ENCODE measurements at places on chromosomes 6 and 20.

GRCh38 chr6:131688286-131688685 lies 12.9 kb downstream of the OR2A4 start:
- peak; percentile 7 for DNase-seq

- DNase-seq: no peak
Measured at GRCh38 chr6:156944412-156944811, 167.2 kb downstream of the ARID1B start.

- DNase-seq: no peak
Measured at GRCh38 chr6:157603971-157604370, 219.1 kb upstream of the SNX9 start.

- DNase-seq: no peak
Measured at GRCh38 chr6:154689493-154690255, 43.5 kb upstream of the SCAF8 start.

GRCh38 chr6:23775127-23775526 lies 350.9 kb upstream of the NRSN1 start:
- DNase-seq: no peak

DNA sequence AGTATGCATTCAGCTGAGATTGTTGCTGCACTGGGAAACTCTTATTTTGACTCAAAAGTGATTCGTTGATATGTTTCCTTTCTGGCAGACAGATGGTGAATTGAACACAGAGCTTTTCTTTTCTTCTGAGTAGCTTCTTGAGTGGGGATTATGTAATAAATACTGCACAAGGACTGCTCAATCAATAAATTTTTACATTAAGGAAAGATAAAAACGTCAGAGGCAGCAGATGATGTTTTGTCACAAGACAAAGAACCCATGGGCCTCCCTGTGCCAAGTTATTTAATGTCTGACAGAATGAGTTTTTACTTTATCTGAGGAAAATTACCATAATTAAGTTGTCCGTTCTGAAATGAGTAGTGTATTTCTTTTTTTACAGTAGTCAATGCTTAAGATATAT lies 460.3 kb downstream of the UTRN start:
- DNase-seq: no peak

- DNase-seq: no peak
Measured at GRCh38 chr20:62590309-62591121, 51.8 kb upstream of the SLCO4A1 start.

DNA sequence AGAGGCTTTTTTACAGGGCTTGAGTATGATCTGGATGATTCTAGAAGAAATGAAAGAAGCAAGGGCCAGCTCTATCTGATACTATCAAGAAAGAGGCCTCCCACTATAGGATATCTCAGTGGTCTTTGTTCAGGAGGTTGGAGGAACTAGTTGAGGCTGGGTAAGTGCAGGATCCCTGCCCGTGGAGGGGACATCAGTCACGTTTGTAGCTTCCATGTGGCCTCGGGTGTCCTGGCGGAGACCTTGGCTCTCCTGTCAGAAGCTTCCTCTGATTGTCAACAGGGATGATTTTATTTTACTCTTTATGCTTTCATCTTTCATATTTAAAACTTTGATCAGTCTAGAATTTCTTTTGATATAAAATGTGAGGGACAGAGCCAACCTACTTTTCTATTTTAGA lies 86.6 kb downstream of the PHACTR3 start:
- no peak for DNase-seq

DNA sequence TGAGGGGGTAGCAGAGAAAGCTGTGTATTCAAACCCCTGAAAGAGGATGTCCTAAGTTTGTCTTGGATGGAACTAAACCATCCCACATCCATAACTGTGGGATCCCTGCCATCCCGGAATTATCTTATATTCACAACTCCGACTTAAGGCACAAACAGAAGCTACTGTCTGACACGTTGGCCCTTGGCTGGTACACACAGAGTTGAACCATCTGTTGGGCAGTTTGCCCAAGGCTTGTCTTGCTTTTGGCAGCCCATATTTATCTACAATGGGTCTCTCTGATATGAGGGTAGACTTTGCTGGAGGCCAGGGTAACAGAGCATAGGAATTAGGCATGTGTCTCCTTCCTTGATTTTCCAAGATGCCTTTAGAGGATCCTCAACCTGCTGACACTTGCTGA lies 116.6 kb upstream of the PROKR2 start:
- no peak for DNase-seq

DNA sequence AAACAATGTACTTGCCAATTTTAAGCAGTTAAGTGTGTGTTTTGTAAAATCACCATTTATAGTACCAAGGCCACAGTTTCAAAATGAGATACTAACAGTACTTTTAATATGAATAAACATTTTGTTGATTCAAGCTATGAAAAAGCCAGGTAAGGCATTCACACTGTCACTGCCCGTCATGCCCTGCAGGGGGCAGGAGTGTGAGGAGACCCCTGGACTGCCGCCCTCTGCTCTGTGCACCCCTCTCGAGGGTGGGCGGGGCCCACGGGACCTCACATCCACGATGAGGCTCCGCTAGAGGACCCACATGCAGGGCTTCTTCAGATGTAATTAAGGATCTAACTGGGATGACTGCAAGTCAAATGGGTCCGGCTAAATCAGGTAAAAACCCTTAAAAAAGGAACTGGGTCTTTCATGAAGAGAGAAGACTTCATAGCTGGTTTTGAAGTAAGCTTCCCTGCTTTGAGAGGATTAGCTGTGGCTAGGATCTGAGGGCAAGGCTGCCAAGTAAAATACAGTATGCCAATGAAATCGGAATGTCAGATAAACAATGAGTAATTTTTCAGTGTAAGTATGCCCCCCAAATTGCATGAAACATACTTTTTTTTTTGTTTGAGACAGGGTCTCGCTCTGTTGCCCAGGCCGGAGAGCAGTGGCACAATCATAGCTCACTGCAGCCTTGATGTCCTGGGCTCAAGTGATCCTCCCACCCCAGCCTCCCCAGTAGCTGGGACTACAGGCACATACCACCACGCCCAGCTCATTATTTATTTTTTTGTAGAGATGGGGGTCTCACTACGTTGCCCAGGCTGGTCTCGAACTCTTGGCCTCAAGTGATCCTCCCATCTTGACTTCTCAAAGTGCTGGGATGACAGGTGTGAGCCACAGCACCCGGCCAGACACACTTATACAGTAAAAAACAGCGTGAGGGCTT lies 18.7 kb downstream of the DIDO1 start:
- DNase-seq: peak; percentile 68

DNA sequence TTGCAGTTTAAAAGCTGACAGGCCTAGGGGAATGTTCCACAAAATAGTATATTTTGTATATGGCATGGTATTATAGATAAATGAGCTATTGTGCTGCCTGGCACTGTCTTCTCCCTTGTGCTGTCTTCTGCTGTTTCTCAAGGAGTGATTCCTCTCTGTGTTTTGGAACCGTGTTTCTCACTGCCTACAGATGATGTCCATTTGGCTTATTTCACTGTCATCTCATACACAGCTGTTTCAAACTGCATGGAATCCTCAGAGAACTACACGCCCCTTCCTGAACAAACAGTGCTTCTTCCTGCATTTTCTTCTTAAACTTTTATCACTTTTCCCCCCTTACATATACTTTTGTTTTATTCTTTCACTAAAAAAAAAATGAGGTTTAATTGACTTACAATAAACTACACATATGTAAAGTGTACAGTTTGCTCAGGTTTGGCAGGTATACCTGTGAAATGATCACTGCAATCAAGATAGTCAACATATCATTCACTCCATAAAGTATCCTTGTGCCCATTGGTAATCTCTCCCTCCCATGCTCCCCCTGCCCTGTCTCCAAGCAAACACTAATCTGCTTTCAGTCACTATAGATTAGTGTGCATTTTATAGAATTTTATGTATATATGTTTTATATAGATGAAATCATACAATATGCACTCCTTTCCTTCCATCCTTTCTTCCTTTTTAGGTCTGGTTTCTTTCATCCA lies 43.0 kb downstream of the CBFA2T2 start:
- no peak for DNase-seq

DNA sequence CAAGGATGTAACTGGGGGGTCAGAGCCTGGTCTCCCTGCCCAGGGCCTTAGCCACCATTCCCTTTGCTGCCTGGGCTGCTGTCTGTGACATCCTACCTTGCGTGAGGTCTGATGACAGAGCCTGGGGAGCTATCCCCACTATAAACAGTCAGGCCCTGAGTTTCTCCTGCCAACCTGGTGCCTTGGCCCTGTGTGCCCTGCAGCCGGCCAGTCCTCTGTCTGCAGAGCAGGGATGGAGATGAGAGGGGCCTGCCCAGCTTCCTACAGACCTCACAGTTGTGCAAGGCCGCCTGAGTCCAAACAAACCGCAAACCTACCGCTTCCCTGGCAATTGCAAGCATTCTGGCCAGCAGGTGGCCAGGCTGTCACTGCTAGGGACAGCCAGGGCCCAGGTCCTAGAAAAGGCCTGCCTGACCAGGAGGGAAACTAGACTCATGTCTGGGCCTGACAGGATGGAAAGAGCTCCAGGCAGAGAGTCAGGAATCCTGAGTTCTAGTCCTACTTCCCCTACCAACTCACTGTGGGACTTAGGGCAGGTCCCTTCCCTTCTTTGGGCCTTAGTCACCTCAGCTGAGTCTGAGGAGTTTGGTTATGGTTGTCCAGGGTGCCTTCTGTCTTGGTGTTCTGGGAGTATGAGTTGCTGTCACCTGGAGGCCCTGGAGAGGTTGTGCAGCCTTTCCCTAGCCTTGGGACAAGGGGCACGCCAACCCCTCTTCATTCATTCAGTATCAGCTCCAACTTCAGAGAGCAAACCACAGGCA lies 86.2 kb downstream of the VEGFA start:
- DNase-seq: no peak

DNA sequence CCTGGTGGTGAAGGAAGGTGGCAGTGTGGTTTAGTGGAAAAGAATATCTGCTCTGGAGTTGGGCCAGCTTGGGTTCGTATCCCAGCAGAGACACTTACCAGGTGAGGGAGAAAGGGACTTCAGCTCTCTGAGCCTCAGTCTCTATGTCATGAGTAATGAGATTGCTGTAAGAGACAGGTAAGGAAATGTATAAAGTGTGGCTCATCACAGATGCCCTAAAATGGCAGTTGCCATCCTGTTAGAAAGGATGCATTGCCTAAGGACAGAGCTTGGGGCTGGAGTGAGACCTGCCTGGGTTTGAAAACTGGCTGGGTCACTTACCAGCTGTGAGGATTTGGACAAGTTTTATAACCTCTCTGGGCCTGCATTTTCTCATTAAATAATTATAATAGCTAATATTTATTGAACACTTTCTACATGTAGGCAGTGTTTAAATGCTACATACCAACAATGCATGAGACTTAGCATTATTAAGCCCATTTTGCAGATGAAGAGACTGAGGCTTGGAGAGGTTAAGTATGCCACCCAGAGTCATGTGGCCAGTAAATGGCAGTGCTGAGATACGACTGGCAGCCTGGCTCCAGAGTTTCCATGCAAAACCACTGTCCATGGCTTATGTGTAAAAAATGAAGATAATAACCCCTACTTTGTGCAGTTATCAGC lies 157.0 kb downstream of the SOBP start:
- DNase-seq: no peak

GRCh38 chr6:43142101-43142500 lies 29.0 kb upstream of the SRF start:
- DNase-seq: peak; percentile 77

DNA sequence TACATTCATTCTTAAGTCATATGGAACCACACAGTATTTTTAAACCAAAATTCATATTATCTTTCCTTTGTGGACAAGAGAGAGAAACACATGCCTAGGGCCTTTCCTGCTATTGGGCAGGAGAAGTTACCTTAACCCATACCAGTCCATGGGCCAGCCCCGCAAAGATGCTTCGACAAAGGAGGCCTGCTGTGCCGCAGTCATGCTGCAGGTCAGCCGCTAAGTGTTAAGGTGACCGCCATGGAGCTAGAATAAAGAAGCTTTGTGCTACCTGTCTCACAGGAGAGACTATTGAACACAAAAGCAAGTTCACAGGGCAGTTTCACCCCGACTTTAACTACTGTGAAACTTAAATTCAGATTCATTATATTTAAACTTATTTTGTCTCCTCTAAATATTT lies 62.3 kb upstream of the TMEM181 start:
- DNase-seq: no peak

DNA sequence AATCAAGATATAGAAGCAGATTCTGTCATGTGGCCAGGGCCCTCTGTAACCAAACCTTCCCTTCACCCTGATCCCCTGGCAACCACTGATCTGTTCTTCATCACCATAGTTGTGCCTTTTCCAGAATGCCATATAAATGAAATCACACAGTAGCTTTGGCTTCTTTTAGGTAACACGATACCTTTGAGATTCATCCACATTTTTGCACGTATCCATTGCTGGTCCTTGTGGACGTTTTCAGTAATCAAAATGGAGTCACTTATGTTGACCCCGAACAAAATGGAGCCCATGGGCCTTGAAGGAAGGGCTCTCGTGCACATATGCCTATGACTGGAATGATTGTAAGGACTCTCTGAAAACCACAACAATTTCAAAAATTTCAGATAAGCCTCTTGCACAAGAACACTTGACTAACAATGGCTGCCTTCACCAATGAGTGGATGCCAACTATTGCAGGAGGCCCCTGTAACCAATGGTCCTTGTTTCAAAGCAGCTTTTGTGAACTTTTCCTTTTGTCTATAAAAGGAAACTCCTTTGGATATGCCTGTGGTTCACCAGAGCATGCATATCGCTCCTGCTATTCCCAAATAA lies 84.3 kb upstream of the RALY start:
- no peak for DNase-seq

- no peak for DNase-seq
Measured at GRCh38 chr6:70412252-70413113, 825 bp upstream of the FAM135A start.

- no peak for DNase-seq
Measured at GRCh38 chr6:3635482-3635881, 116.0 kb downstream of the PXDC1 start.

DNA sequence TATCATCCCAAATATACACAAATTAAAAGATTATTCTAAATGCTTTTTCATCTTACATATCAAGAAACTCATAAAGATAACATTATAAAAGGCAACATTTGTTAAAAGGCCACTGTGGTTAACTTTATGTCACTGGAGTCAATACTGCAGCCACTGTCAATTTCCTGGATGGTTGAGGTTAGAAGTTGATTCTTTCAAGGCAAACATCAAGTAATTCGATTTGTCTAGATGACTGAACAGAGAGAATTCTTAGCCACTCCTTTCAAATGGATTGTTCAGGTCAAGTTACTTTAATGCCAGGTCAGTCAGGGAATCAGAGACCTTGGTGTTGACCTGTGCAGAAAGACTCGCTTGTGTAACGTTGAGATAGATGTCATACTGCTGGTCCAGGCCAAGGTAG lies 44.4 kb upstream of the SIM1 start:
- no peak for DNase-seq

- DNase-seq: no peak
Measured at GRCh38 chr6:7674291-7674690, 51.6 kb upstream of the BMP6 start.

GRCh38 chr6:96659084-96659845 lies 96.3 kb downstream of the FHL5 start:
- no peak for DNase-seq

- DNase-seq: peak; percentile 84
Measured at GRCh38 chr20:46174469-46175126, 56.5 kb downstream of the CD40 start.

DNA sequence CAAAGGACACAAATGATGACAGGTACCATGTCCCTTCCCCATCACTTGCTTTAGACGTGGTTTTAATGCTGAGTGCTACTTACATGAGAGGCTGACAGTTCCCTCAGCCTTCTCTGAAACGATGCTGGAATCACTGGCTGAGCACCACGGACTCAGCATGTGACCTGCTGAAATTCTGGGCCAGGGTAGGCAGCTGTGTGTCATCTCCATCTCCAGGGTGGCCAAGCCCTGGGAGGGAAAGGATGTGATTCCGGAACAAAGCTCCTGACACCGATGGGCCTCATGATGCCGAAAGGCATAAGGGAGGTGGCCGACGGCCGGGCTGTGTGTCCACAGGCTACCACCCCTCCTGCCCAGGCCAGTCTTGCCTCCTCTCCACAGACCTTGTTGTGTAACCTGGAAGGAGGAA lies 184.3 kb upstream of the CST7 start:
- DNase-seq: no peak

Data from activated CD8-positive, alpha-beta T cell treated with anti-CD3 and anti-CD28 coated beads for 36 hours (primary cell).